GM12878 (cell line): ENCODE measurements at places on chromosomes 3 and 15. TPM values are rescaled to one million over a fixed set of nuclear protein-coding genes. Genes with fewer than 3 reads are reported as not detected.

The DNAJC13 gene
- total RNA-seq, result 28.1 and 28.2 TPM in 2 replicates

The TIMP4 gene
- not detected in 2 replicates for total RNA-seq

The GOLGA8G gene
- total RNA-seq, result not detected in 2 replicates

The ADAMTS17 gene
- total RNA-seq, result 0.15 TPM in 1 of 2 replicates, not detected in the other

The GHRL gene
- 1.4 and 2.2 TPM in 2 replicates for total RNA-seq

The EEF1AKMT4 gene
- 10.2 and 11.9 TPM in 2 replicates for total RNA-seq

The MUC13 gene
- total RNA-seq, result 0.80 and 0.92 TPM in 2 replicates

The RASGRP1 gene
- total RNA-seq, result 25.5 and 29.3 TPM in 2 replicates

The C3orf80 gene
- 0.08 TPM in 1 of 2 replicates, not detected in the other for total RNA-seq

The ABI3BP gene
- 0.10 and 0.53 TPM in 2 replicates for total RNA-seq

The AEN gene
- 67.2 and 74.4 TPM in 2 replicates for total RNA-seq

- H3K27ac ChIP-seq, result no peak overlapping the region
- no peaks in the 10 kb centered on the region for H3K36me3 ChIP-seq
- H3K4me3 ChIP-seq, result no peak overlapping the region
- H3K4me1 ChIP-seq, result no peaks in the 10 kb centered on the region
These were observed 353.6 kb downstream of the NTRK3 start for GRCh38 chr15:87902772-87903426.

DNA sequence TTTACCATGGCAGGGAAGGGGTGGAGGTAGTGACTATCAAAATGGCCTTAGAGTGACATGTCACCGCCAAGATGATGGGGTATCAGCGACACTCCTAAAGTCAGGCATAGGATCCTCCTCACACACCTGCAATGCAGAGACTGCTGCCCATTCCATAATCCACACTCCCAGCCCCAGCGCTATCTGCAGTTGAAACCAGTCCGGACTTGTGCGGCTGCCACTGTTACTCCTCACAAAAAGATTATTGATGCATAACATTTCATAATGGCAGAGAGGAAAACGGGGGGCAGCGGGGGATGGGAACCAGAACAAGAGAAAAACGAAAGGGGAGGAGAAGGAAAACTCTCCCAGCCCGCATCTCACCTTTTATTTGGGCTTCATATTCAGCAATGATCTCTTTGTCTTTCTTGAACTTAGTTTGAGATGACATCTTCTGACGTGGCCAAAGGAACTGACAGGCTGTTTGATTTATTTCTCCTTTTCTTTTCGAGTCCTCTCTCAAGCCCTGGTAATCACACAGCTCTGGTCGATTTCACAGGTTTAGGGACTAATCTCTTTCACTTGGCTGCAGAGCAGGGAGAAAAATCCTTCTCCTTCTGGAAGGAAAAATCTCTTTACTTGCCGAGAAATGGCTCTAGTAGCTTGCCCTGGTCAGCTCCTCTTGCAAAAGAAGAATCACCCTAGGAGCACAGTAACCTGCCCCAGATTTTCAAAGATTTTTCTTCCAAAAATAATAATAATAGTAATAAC lies 749 bp downstream of the SRGAP3 start:
- H3K4me3 ChIP-seq, result peak overlapping the region; percentile 54; the same call in 1 of the 2 replicates
- no peaks in the 10 kb centered on the region for H3K36me3 ChIP-seq
- H3K4me1 ChIP-seq, result no peaks in the 10 kb centered on the region
- H3K27me3 ChIP-seq, result no peaks in the 10 kb centered on the region
- no peak for DNase-seq
- H3K27ac ChIP-seq, result no peak overlapping the region

- H3K4me1 ChIP-seq, result no peaks in the 10 kb centered on the region
- no peak overlapping the region for H3K4me3 ChIP-seq
- H3K36me3 ChIP-seq, result peaks cover 4% of the 10 kb centered on the region
- no peak for DNase-seq
- no peaks in the 10 kb centered on the region for H3K27me3 ChIP-seq
These were observed 39.2 kb downstream of the SPPL2A start for GRCh38 chr15:50726315-50726714.

- H3K36me3 ChIP-seq, result no peaks in the 10 kb centered on the region
- no peak overlapping the region for H3K4me3 ChIP-seq
- H3K27me3 ChIP-seq, result no peaks in the 10 kb centered on the region
- H3K4me1 ChIP-seq, result peaks cover 23% of the 10 kb centered on the region
These were observed 51.5 kb downstream of the TGFBR2 start for GRCh38 chr3:30657914-30658313.

GRCh38 chr15:85615930-85616329 lies 178.8 kb downstream of the KLHL25 start:
- DNase-seq, result no peak
- H3K36me3 ChIP-seq, result no peaks in the 10 kb centered on the region
- H3K27me3 ChIP-seq, result no peaks in the 10 kb centered on the region
- no peak overlapping the region for H3K27ac ChIP-seq
- H3K4me1 ChIP-seq, result peaks cover 11% of the 10 kb centered on the region

DNA sequence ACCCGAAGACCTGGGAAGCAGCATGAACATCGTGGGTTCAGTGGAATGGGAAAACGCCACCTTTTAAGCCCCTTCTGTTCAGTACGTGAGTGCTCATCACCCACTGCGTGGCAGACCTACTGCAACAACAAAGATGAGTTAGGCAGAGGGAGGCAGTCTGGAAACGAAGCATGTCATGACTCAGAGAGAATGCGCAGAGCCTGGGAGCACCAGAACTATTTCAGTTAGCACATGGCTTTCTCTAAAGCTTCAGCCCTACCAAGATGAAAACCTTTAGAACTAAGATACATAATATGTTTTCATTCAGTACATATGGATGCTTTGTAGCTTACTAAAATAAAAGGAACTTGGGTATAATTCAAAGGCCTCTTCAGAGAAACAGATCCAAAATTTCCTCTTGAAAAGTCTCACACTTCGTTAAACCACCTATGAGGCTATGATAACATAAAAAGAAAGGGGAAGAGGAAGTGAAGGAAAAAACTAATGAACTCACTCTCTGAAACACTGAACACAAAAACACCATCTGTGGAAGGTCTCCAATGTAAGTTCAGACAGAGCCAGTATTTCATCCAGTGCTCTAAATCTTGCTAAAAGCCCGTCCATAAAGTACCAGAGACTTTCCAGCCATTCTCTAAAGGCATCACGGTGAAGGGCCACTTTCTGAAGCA lies 140.1 kb downstream of the OCA2 start:
- H3K36me3 ChIP-seq, result no peaks in the 10 kb centered on the region
- no peaks in the 10 kb centered on the region for H3K4me1 ChIP-seq
- H3K4me3 ChIP-seq, result no peak overlapping the region
- H3K27ac ChIP-seq, result no peak overlapping the region
- no peaks in the 10 kb centered on the region for H3K27me3 ChIP-seq

- no peak overlapping the region for H3K27ac ChIP-seq
- H3K36me3 ChIP-seq, result peaks cover 4% of the 10 kb centered on the region
- no peak for DNase-seq
- peaks cover 22% of the 10 kb centered on the region for H3K4me1 ChIP-seq
- no peaks in the 10 kb centered on the region for H3K27me3 ChIP-seq
These were observed 206.9 kb upstream of the BHLHE40 start for GRCh38 chr3:4772171-4772804.

- H3K36me3 ChIP-seq, result no peaks in the 10 kb centered on the region
- peaks cover 3% of the 10 kb centered on the region; the same call in 1 of the 2 replicates for H3K4me1 ChIP-seq
- H3K27me3 ChIP-seq, result peaks cover 4% of the 10 kb centered on the region
- H3K27ac ChIP-seq, result no peak overlapping the region
- no peak for DNase-seq
These were observed 112.3 kb downstream of the RORA start for GRCh38 chr15:61116825-61117224.

DNA sequence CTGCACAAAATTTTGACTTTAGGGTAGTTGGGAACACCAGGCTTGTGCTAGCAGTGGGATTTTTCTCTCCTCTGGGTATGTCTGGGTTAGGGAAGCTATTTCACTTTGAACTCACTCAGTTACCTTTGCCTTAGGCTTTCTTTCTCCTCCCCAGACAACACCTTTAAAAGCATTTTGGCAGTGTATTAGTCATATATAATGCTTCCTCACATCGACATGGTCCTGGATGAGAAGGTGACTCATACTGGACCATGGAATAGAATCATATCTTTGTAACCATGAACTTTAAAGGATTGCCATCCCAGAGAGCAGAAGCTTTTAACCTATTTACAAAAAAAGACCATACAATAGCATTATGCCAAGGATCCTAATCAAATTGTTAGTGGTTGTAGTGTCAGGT lies 2.7 kb downstream of the RYR3 start:
- no peak overlapping the region for H3K4me3 ChIP-seq
- no peaks in the 10 kb centered on the region for H3K4me1 ChIP-seq
- H3K36me3 ChIP-seq, result no peaks in the 10 kb centered on the region
- no peak overlapping the region for H3K27ac ChIP-seq
- peaks cover 9% of the 10 kb centered on the region for H3K27me3 ChIP-seq

GRCh38 chr3:31157893-31158620 lies 263.6 kb upstream of the GADL1 start:
- no peak for DNase-seq
- H3K27ac ChIP-seq, result no peak overlapping the region
- H3K4me3 ChIP-seq, result no peak overlapping the region
- no peaks in the 10 kb centered on the region for H3K4me1 ChIP-seq

DNA sequence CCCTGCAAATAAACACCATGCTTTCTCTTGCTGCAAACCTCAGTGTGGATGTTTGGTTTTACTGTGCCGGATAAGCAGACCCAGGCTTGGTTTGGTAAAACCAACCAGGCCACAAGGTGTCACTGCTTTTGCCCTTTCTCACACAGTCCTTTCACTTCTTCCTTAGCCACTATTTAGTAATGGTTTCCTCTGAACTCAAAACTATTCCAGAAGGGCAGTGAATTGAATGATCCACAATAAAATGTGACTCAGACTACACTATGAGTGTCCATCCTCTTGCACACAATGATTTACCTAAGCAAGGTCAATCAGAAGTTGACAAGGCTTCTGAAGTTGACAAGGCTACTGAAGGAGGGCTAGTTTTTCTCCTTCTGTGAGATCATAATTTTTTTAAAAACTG lies 552.4 kb upstream of the CCDC54 start:
- no peaks in the 10 kb centered on the region for H3K4me1 ChIP-seq
- H3K27ac ChIP-seq, result no peak overlapping the region
- H3K4me3 ChIP-seq, result no peak overlapping the region
- no peaks in the 10 kb centered on the region; the same call in 1 of the 2 replicates for H3K27me3 ChIP-seq
- no peaks in the 10 kb centered on the region for H3K36me3 ChIP-seq

- no peaks in the 10 kb centered on the region for H3K4me1 ChIP-seq
- H3K27ac ChIP-seq, result no peak overlapping the region
- no peak overlapping the region for H3K4me3 ChIP-seq
- H3K27me3 ChIP-seq, result no peaks in the 10 kb centered on the region; the same call in 1 of the 2 replicates
- DNase-seq, result no peak
These were observed 123.2 kb upstream of the SLC7A14 start for GRCh38 chr3:170709046-170709445.

GRCh38 chr3:43892526-43892925 lies 201.8 kb downstream of the ABHD5 start:
- H3K4me3 ChIP-seq, result no peak overlapping the region; the same call in 1 of the 2 replicates
- no peaks in the 10 kb centered on the region; the same call in 1 of the 2 replicates for H3K27me3 ChIP-seq
- H3K27ac ChIP-seq, result no peak overlapping the region

DNA sequence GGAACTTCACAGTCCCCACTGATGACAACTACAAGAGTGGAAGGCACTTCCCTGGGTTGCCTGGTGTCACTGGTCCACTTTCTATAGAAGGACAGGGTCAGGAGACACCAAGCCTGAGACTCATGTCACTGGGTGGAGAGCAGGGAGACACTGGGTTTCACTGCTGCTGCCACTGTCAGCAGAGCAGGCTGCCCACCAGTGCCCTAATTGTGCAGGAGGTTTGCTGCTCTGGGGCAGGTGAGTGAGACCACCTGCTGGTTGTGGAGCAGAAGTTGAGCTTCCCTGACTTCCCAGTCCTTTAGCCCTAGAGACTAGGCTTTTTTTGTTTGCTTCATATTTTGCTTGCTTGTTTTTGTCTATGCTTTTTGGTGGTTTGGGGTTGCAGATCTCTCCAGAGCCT lies 528.4 kb upstream of the RGMA start:
- H3K27me3 ChIP-seq, result no peaks in the 10 kb centered on the region
- DNase-seq, result no peak
- H3K4me1 ChIP-seq, result no peaks in the 10 kb centered on the region
- H3K36me3 ChIP-seq, result no peaks in the 10 kb centered on the region
- H3K4me3 ChIP-seq, result no peak overlapping the region

GRCh38 chr15:84725001-84725491 lies 9.1 kb upstream of the SEC11A start:
- peaks cover 8% of the 10 kb centered on the region for H3K4me1 ChIP-seq
- DNase-seq, result peak; percentile 71
- no peak overlapping the region for H3K4me3 ChIP-seq
- H3K36me3 ChIP-seq, result no peaks in the 10 kb centered on the region
- H3K27me3 ChIP-seq, result no peaks in the 10 kb centered on the region

DNA sequence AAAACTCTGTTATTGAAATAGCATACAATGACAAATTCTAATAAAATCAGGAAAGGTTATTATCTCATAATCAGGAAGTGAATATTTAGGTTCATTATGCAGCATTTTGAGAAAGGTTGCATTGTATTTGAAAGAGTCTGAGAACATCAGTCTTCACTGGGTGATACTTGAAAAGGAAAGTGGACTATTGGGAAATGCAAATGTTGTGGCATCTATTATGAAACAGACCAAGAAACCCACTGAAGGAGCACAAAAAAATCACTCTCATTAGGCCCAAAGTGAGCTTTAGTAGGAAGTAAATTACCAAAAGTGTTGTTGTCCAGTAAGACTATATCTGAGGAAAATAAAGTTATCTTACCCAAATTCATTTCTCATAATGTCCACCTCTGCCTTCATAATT lies 90.8 kb downstream of the ZPLD1 start:
- no peak for DNase-seq
- H3K36me3 ChIP-seq, result no peaks in the 10 kb centered on the region
- no peak overlapping the region for H3K27ac ChIP-seq
- H3K4me1 ChIP-seq, result no peaks in the 10 kb centered on the region

GRCh38 chr3:177050501-177051237 lies 146.6 kb downstream of the TBL1XR1 start:
- no peaks in the 10 kb centered on the region for H3K4me1 ChIP-seq
- H3K27me3 ChIP-seq, result no peaks in the 10 kb centered on the region
- no peak overlapping the region for H3K4me3 ChIP-seq

- no peak overlapping the region for H3K27ac ChIP-seq
- H3K4me1 ChIP-seq, result no peaks in the 10 kb centered on the region
- no peak overlapping the region for H3K4me3 ChIP-seq
- no peaks in the 10 kb centered on the region for H3K36me3 ChIP-seq
- peak; percentile 26 for DNase-seq
These were observed 28.9 kb downstream of the FBXW12 start for GRCh38 chr3:48400824-48401433.

GRCh38 chr3:59515966-59516365 lies 466.1 kb upstream of the CFAP20DC start:
- no peak for DNase-seq
- H3K36me3 ChIP-seq, result no peaks in the 10 kb centered on the region
- H3K4me3 ChIP-seq, result no peak overlapping the region
- H3K4me1 ChIP-seq, result no peaks in the 10 kb centered on the region
- no peak overlapping the region for H3K27ac ChIP-seq

DNA sequence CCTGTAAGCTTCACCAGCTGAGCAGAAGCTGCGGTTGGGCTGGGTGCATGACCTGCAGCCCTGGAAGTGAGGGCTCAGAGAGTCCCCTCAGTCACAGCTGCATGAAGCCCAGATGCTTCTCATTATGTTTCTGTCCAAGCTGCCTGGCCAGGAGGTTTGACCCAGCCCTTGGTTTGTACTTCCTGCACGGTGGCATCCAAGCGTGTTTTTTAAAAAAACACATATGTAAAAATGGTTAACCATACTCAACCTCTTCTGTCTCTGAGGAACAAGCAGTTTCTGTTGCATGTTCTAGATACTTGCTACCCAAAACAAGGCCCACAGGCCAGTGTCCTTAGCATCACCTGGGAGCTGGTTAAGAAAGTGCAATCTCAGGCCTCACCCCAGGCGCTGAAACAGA lies 76.0 kb upstream of the ATP10A start:
- no peaks in the 10 kb centered on the region for H3K27me3 ChIP-seq
- DNase-seq, result peak; percentile 27
